NCI-H2029 (cell line): ENCODE measurements at places on chromosomes 2 and 18.

DNA sequence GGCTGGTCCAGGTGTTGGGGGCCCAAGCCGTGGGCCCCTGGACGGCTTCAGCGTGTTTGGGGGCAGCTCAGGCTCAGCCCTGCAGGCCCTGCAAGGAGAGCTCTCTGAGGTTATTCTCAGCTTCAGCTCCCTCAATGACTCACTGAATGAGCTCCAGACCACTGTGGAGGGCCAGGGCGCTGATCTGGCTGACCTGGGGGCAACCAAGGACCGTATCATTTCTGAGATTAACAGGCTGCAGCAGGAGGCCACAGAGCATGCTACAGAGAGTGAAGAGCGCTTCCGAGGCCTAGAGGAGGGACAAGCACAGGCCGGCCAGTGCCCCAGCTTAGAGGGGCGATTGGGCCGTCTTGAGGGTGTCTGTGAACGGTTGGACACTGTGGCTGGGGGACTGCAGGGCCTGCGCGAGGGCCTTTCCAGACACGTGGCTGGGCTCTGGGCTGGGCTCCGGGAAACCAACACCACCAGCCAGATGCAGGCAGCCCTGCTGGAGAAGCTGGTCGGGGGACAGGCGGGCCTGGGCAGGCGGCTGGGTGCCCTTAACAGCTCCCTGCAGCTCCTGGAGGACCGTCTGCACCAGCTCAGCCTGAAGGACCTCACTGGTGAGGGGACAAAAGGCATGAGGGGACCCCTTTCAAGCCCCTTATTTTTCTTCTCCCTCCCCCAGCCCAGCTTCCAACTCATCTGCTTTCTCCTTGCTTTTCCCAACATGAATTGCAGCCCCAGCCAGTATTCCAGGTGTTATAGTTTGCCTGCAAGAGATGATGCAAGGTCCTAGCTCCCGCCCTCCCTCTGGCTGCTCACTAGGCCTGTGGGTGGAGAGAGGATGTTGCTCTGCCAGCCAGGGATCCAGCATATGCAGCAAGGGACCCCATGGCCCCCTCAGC is 2.9 kb upstream of the KHK start:
- no peak for DNase-seq

GRCh38 chr2:172643142-172643541 is 87.3 kb downstream of the PDK1 start:
- no peak for DNase-seq

DNA sequence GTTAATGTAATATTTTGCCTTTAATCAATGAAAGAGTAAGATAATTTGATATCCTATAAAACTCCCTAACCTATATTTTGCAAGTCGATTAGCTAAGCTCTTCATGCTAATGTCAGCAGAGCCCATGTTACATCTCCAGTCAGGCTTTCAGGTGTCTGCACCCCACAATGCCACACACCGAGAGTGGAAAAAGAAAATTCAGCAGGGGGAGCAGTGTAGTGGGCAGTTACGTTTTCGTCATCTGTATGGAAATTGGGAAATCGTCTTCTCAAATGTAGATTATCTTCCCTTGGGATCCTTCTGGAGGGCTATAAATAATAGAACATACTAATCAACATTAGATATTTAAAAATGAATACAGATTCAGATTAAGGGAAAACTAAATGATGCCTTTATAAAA is 66.3 kb downstream of the BCL11A start:
- DNase-seq: no peak

DNA sequence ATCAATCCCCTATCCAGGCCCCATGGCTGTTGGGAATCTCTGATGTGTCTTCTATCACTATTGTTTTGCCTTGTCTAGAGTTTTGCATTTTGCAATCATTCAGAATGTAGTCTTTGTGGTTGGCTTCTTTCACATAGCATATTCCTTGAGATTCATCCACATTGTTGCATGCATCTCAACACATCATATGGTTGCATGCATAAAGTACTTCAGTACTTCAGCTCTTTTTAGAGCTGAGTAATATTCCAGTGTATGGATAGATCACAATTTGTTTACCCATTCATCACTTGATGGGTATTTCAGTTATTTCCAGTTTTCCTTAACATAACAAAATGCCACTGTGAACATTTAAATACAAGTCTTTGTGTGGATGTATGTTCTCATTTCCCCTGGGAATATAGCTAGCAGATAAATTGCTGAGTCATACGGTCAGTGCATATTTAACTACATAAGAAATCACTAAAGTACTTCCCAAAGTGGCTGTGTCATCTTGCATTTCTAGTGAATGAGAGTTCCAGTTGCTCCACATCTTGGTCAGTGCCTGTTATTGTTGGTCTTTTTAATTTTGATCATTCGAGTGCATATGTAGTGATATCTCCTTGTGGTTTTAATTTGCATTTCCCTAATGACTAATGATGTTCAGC is 138.8 kb downstream of the BCL11A start:
- no peak for DNase-seq

GRCh38 chr2:133948610-133949290 is 305.1 kb upstream of the MGAT5 start:
- DNase-seq: no peak

DNA sequence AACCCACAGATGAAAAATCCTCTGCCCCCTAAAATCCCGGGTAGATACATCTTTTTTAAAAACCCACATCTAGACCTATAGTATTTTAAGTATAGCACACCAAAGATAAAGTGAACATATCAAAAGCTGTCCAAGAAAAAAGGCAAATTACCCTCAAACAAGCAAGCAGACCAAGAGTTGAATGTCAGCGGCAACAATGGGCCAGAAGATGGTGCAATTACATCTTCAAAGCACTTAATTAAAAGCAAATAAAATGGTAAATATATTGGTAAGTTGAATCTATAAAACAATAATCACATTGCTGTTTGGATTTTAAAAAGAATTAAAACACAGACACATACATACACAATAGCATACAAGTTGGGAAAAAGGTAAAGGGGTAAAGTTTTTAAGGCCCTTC is 98.5 kb downstream of the MYOM1 start:
- DNase-seq: no peak

- DNase-seq: no peak
Measured at GRCh38 chr2:99971326-99971900, 171.0 kb downstream of the AFF3 start.

DNA sequence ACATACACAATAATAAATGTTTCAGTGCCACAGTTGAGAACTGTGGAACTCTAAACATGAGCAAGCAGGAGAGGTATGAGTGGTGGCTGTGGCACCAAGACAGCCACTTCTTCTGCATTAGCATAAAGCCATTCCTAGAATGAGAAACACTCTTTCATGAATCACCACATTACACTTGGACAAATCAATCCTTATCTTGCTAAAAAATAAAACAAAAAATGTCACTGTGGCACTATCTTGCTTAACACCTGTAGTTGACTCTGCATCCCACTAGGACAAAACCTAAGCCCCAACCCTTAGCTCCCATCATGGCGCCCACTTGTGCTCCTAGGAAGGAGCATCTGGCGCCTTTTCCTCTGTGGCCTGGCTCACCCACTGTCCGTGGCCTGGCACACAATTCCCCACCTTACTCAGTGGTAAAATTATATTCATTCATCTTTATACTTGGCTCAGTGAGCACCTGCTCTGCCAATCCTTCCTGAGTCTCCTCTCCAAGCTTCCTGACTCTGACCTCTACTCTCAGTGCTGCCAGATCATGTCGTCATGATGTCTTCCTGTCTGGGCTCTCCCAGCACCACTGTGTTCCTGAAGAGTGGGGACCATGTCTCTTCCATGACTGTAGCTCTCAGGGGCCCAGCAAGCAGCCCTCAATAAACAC is 272.9 kb downstream of the LNPK start:
- DNase-seq: no peak

DNA sequence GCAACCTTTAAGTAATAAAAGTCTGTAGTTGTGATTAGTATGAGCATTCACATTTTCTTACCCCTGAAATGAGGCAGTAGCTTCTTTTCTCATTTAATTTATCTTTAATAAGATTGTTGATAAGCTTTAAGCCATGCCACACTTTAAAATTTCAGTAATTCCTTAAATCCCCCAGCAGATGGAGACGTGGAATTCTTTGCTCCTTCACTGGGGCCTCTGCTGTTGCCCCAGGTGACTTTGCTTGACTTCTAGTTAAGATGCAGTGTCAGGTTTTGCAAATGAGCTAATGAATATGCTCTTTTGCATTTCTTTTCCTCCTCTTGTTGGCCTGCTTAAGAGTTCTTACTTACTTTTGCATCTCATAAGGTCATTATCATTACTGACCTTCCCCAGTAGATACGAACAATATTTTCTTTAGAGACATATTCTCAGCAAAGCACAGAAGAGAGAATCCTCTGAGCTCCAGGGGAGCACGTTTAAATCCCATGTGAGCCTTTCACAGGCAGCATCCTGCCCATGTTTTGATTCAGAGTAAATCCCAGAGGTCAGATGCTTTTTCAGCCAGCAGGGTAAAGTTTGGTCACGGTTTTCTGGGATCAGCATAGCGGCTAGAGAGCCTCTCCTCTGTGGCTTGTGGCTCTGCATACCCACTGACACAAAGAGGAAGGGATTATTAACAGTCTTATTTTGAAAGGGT is 222.9 kb downstream of the PTPRM start:
- peak; percentile 11 for DNase-seq

- no peak for DNase-seq
Measured at GRCh38 chr2:213266421-213266820, 17.8 kb upstream of the SPAG16 start.

DNA sequence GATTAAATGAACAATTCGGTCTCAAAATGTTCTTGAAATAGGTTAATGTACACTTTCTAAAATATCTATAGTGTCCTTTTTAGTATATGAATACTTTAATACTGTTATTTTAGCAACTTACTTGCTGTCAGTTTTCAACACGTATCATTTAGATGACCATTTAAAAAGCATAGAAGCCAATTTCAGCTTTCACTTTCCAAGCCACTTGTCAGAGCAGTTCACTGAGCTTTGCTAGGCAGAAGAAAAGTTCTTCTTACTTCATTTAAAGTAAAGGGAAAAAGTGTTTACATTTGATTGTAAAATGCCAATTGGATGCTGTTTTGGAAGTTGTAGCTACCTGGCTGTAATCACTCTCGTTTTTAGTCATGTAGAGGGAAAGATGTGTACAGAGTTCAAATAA is 126.0 kb downstream of the KCNH7 start:
- DNase-seq: no peak

GRCh38 chr2:172510088-172510487 is 45.8 kb upstream of the PDK1 start:
- DNase-seq: no peak

GRCh38 chr2:114810092-114810491 is 367.7 kb downstream of the DPP10 start:
- DNase-seq: no peak

- no peak for DNase-seq
Measured at GRCh38 chr2:2764739-2765138, 433.7 kb upstream of the MYT1L start.

- no peak for DNase-seq
Measured at GRCh38 chr2:610491-610890, 66.7 kb downstream of the TMEM18 start.

DNA sequence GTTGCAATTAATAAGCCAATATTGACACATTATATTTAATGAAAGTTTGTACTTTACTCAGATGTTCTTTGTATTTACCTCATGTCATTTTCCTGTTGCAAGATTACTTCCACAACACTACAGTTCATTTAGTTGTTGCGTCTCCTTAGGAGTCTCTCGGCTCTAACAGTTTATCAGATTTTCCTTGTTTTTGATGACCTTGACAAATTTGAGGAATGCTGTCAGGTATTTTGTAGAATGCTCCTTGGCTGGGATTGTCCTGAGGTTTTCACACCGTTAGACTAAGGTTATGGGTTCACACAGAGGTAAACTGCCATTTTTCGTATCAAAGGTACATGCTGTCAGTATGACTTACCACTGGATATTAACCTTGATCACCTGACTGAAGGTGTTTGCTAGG is 416.6 kb upstream of the TNP1 start:
- DNase-seq: no peak

GRCh38 chr2:188599140-188599539 is 307.5 kb downstream of the GULP1 start:
- no peak for DNase-seq

- DNase-seq: no peak
Measured at GRCh38 chr18:21684731-21685130, 19.8 kb downstream of the ABHD3 start.

- no peak for DNase-seq
Measured at GRCh38 chr18:74243127-74243526, 48.6 kb downstream of the CYB5A start.

DNA sequence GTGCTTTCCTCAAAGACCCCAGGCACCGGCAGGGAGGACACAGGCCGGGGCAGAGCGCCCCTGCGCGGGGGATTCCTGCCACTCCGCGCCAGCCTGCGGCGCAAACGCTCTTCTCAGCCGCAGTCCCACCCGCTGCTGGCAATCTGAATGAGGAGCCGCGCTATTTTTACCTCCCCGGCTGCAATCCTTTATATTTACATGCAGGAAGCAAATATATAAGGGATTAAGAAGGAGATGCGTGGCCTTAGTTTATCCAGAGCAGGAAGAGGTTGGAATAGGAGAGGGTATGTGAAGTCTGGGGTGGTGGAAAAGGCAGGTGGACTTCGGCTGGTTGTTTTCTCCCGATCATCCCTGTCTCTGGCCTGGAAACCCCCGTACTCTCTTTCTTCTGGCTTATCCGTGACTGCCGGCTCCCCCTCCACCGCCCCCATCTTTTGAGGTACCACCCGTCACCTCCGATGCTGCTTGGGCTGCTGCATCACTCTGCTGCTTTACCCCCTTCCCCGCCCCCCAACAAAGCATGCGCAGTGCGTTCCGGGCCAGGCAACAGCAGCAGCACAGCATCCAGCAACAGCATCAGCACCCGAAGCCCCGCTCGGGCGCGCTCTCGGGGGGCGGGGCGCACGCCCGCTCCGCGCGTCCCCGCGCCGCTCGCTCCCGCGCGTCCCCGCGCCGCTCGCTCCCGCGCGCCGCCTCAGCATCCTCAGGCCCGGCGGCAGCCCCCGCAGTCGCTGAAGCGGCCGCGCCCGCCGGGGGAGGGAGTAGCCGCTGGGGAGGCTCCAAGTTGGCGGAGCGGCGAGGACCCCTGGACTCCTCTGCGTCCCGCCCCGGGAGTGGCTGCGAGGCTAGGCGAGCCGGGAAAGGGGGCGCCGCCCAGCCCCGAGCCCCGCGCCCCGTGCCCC is at the start of gene ADAM23:
ADAM23 (plus strand) TSS at position 700 of the 902 bp plus-strand sequence. CDS start 335 bp downstream, outside the sequence.
- DNase-seq: no peak

GRCh38 chr2:33706410-33706809 is 107.3 kb upstream of the FAM98A start:
- DNase-seq: no peak

- DNase-seq: no peak
Measured at GRCh38 chr2:240503375-240503774, 54.4 kb downstream of the ANKMY1 start.

DNA sequence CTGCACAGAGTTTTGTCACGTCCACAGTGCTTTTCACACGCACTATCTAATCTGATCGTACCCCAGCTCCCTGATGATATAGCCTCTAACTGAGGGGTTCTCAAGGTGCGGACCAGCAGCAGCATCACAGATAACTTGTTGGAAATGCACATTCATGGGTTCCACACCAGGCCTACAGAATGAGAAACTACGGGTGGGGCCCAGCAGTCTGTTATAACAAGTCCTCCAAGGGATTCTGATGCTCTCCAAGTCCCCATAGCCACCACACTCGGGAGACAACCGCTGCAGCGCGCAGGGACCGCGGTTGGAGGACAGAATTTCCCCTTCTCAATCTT is 745 bp upstream of the BZW1 start:
- DNase-seq: no peak
